ENCODE measurements at places on chromosomes 5 and 9. TPM values are rescaled to one million over a fixed set of nuclear protein-coding genes. Genes with fewer than 3 reads are reported as not detected.

GRCh38 chr9:83056174-83056573 lies 6.8 kb downstream of the RASEF start:
- no peaks in the 10 kb centered on the region for H3K4me1 ChIP-seq
- no peak for DNase-seq
- H3K27me3 ChIP-seq, result peaks cover 11% of the 10 kb centered on the region
- H3K4me3 ChIP-seq, result no peak overlapping the region
- peaks cover 5% of the 10 kb centered on the region for H3K36me3 ChIP-seq

DNA sequence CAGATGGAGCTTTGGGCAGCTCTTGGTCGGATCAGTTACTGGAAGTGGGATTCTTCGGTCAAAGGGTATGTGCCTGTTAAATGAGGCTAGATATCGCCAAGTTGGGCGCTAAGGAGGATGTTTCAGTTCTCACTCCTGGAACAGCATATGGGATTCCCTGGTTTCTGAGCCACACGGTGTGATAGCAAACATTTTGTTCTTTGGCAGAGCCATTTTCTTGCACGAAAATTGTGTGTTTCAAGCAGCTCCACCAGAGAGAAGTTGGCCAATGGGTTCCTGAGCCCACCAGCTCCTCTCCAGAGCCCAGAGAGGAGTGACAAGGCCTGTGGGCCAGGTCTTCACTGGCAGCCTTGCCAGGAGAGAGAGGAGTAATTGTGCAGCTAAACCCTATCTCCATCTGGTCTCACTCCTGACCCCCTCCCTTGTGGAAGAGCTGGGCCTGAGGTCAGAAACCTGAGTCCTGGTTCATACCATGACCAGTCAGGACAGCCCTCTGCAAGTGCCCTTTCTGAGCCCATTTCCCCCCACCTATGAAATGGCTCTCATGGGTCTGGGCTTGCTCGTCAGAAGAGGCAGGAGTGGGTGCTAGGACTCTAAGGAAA lies 10.7 kb upstream of the SLC6A7 start:
- no peak overlapping the region for H3K4me3 ChIP-seq
- no peaks in the 10 kb centered on the region for H3K27me3 ChIP-seq
- H3K27ac ChIP-seq, result no peak overlapping the region
- H3K4me1 ChIP-seq, result no peaks in the 10 kb centered on the region
- DNase-seq, result no peak

GRCh38 chr5:78232163-78232562 lies 62.3 kb downstream of the AP3B1 start:
- H3K27ac ChIP-seq, result no peak overlapping the region
- no peak overlapping the region for H3K4me3 ChIP-seq
- no peaks in the 10 kb centered on the region for H3K27me3 ChIP-seq

- H3K4me1 ChIP-seq, result no peaks in the 10 kb centered on the region
- DNase-seq, result no peak
- no peaks in the 10 kb centered on the region for H3K36me3 ChIP-seq
Observed at GRCh38 chr5:105952875-105953274, 1717.9 kb downstream of the EFNA5 start.

The SLC6A7 gene
- total RNA-seq, result not detected

The FST gene
- total RNA-seq, result not detected
